NCI-H1930 (cell line): ENCODE measurements at places on chromosomes 11 and 22.
A peak's percentile ranks its signal among the peaks of the same experiment; 100 is the strongest.

- peak; percentile 98 for DNase-seq
Observed at GRCh38 chr11:14892036-14892556, at the start of gene CYP2R1. TSS of gene CYP2R1 (minus strand) at chr11:14892231. CDS start at chr11:14892205, 26 bp downstream.

DNA sequence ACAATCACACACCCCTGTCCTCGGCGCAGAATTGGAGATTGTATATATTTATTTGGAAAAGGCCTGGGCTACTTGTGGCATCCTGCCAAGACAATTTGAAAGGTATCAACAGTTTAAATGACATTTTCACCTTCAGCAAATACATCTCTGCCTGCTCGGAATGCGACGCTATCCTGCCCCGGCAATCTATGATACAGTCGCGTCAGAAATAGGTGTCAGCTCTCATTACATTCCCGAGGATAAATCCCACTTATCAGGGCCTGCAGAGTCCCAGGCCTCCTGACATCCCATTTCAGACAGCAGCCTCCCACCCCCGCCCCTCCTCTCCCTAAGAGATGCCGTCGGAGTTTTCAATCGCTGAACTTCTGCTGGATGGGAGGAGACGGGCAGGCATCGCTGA, 114.7 kb downstream of the BRD1 start:
- no peak for DNase-seq

DNA sequence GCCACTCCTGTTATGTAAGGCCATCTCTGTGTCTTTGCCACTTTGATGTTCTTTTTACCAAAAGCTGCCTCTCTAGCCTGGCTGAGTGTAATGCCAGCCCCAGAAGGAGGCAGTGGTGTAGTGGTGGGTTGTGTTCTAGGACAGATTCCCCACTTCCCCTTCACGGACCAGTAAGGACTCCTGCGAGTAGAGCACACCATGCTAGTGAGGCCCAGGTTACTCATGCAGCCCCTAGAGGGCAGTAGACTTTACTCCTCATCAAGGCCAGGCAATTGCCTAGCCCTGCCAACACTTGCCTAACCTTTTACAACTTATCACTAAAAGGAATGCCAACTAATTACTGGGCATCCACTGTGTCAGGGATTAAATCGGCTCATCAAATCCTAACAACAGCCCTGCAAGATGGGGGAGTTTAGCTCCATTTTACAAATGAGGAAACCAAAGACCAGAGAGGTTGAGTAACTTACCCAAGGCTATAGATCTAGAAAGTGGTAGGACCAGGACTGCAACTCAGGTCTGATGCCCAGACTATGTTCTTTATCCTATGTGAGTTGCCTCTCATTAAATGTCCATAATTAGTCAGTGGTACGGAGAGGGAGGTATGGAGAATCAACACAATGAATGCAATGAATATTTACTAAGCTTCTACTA, 75.3 kb downstream of the APIP start:
- peak; percentile 34 for DNase-seq

DNA sequence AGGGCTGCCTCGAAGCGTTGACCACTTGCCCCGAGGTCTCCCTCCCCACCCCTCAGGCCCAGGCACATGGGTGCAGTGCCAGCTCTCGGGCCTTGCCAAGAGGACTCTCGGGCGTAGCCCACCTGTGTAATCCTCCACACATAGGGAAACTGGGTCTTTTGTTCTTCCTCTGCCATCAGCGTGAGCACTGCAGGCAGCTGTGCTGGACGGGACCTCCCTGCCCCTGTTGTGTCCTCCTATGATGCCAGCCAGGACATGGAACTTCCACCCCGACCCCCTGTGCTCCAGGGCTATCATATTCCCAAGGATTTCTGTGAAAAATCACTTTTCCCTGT, 66.4 kb downstream of the PARVB start:
- DNase-seq = no peak

DNA sequence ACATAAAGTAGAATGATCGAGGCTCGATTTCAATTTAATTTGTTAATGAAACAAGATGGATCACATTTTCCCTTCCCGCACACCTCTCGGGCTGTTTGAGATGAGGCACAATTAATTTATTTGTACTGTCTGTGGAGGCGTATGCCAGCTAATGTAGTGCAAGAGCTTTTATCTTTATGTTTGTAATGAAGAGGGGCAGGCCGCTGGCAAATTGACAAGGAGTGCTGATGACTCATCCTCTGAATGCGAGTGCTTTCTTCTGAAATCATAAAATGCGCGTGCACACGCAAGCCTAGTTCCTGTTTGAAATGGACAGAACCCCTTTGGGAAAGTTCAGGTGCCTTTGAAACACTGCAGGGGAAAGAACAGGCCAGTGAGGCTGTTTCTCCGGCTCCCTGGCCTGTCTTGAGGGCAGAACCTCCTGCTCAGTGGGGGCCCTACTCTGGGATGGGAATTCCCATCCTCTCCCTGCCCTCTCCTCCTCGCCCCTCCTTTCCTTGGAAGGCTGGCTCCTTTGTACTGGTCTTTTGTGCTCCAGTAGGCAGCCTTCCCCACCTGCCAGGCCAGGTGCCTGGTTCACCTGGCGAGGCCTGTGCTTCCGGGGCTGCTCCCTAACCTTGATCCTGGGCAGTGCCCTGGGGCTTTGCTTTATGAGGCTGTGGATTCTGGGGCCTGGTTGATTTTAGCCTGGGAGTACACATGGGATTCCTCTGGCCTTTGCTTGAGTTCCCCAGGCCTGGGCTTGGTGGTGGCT, 50.3 kb downstream of the TEAD1 start:
- DNase-seq = peak; percentile 79

- no peak for DNase-seq
Observed at GRCh38 chr22:19396934-19397733, 34.4 kb downstream of the HIRA start.

DNA sequence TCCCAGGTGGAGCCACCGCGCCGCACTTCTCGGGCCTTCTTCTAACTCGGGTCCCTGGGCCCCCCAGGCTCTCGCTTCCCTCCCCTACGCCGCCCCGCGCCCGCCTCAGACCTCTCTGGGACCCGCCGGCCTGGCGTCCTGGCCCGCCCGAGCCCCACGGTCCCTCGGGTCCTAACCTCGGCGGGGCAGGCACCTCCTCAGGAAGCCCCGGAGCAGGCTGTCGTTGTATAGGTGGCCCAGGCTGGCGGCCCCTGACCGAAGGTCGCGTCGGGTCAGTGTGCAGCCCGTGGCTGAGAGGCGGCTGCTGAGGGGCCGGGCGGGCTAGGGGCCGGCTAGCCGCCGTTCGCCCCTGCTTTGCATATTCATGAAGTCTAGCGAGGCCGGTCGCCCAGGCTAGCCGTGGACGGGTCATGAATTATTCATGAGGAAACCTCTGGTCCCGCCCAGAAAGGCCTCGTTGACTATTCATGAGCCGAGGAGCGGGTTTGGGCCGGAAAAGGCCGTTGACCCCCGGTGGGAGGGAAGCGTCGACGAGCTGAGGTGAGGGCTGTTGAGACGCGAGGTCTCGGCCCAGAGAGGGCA, at the start of gene HORMAD2:
HORMAD2 (plus strand) TSS at position 513 of the 582 bp plus-strand sequence. CDS start 13,489 bp downstream, outside the sequence.
- no peak for DNase-seq
